HS-5 (cell line): ENCODE measurements at places on chromosomes 3 and 15.

DNA sequence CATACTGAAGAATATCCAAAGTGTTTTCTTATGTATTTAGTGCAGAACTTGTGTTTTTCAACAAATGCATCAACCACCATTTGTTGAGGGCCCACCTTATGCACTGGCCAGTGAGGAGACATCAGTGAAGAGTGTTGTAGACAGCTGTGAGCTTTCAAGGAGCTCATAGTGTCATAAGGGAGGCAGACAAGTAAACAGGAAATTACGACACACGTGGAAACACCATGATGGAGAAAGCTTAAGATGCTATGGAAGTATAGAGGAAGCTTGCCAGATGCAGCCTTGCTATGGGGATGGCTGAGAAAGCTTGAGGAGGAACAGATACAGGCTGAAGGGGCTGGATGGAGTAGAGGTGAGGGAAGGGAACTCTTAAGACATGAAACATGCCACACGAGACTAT, 50.8 kb upstream of the PSMD6 start:
- DNase-seq = no peak

GRCh38 chr3:127159543-127159942, 33.4 kb upstream of the PRR23E start:
- no peak for DNase-seq

DNA sequence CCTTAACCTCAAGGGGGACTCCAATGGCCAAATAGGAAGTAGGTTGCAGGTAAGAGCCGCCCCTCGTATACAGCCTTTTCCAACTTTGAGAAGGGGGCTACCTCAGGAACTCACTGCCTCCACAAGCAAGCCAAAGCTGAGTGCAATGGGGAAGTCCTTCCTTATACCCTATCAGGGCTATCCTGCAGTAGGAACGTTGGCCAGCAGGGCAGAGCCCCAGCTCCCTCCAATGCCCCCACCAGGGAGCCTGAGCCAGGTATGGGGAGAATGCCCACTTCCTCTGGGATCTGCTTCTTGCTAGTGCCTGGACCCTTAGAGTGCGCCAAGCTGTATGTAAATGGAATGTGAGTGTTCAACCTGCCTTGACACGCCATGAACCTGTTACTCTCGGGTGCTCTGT, 16.3 kb downstream of the CACNA2D2 start:
- no peak for DNase-seq

GRCh38 chr15:41659855-41660234, 360 bp upstream of the MGA start:
- no peak for DNase-seq

- no peak for DNase-seq
These were observed 421.2 kb downstream of the TIGIT start for GRCh38 chr3:114714957-114715460.

DNA sequence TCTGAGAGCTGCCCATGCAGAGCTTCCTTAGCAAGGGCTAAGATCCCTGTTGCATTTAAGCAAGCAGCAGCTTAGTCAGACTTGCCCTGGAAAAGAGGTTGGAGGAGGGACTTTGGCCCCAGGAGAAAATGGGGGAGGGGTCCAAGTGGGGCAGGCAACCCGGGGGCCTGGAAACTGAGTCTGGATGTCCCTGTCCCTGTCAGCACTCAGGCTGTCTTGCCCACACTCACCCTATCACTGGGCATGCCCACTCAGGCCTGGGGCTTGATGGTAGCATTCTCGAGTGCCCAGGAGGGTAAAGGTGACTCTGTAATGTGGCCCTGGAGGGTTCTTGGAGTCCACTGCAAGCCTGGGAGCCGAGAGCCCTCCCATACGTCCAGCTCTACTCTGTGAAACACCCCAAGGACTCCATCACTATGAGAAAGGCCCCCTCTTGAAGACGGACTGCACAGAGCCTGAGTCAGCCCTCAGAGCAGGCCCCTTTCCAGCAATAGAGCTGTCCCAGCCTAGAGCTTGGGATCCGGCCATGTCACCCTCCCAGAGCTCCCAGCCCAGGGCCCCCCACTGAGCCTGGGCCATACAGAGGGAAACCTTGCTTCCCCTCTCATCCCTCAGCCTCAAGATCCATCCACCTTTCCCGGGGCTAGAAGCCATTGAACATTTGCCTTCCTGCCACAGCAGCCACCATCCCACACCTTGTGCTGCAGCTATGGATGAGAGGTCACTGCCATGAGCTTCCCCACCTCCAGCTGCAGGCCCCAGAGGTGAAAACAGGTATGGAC, 13.4 kb downstream of the MYL3 start:
- no peak for DNase-seq

- no peak for DNase-seq
These were observed 275.7 kb upstream of the LRTM1 start for GRCh38 chr3:55203546-55203945.
